ENCODE measurements at places on chromosomes 6 and 20.

DNA sequence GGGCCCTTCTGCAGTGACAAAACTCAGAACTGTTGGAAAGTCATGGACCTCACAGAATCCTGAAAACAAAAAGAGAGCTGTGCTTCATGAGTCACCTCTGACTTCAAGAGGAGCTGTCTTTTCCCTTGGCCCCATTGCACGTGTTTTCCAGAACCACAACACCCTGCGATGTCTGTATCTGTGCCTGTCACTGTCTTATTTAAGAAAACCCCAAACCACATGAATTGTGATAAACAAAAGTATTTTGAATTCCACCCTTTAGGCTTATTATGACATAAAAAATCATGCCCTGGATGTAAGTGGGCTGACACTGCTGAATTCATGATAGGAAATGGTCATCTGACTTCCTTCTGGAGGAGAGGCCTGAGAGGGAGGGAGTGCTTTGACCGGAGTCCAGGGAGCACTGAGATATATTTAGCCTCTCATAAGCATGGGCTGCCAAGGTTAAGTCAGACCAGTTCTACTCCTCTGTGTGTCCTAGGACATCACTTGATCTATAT is 96.4 kb upstream of the DUSP22 start:
- DNase-seq: no peak

GRCh38 chr6:42355416-42355815 is 96.3 kb downstream of the TRERF1 start:
- DNase-seq: no peak

DNA sequence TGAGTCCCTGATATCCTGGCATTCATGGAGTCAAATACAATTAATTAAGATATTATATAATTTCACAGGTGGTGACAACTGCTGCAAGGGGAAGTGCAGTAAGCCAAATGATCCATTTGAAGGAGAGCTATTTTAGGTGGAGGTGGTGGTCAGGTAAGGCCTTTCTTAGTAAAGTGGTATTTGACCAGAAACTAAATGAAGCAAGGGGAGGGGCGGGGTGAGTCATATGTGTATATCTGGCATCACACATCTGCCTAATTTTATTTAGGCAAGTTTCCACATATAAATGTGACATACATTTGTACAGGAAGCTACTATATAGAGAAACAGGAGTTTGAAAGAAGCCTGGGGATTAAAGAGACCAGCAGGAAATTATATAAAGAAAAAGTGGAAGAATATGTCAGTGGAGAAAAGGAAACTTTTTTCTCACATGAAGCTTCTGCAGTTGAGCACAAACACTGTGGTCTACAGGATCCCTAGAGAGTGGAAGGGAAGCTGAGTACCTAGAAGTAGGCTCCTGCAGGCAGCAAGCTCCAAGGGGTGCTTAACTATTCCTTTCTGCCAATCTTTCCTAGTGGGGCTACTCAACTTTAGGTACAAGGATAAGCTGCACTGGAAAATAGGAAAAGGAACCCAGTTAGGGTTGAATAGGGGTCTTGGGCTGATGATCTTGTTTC is 99.6 kb downstream of the OGFRL1 start:
- no peak for DNase-seq

GRCh38 chr20:62063981-62064769 is 1.5 kb downstream of the TAF4 start:
- no peak for DNase-seq

GRCh38 chr6:138576313-138576712 is 77.0 kb upstream of the NHSL1 start:
- DNase-seq: no peak

- DNase-seq: no peak
These were observed 228.6 kb downstream of the GMPR start for GRCh38 chr6:16466800-16467553.

- no peak for DNase-seq
These were observed 46.2 kb downstream of the YTHDF1 start for GRCh38 chr20:63169681-63170080.

DNA sequence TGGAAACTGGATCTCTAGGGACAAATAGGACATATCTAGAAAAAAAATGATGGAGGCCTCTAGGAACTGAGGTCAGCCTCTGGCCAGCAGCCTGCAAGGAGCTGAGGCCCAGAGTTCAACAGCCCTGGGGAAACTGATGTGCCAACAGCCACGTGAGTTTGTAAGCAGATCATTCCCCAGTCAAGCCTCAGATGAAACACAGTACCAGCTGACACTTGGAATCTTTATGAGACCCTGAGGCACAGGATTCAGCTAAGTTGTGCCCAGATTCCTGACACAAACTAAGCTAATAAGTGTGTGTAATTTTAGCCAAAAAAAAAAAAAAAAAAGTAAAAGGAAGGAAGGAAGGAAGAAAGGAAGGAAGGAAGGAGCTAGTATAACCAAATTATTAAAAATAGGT is 1059.8 kb upstream of the MAP3K7 start:
- DNase-seq: no peak
